ENCODE measurements at places on chromosomes 6 and 20. TPM values are rescaled to one million over a fixed set of nuclear protein-coding genes. Genes with fewer than 3 reads are reported as not detected.

DNA sequence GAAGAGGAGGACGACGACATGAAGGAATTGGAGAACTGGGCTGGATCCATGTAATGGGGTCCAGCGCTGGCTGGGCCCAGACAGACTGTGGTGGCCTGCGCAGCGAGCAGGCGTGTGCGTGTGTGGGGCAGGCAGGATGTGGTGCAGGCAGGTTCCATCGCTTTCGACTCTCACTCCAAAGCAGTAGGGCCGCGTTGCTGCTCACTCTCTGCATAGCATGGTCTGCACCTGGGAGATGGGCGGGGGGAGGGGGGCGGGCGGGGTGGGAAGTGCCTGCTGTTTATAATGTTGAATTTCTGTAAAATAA is 42.3 kb downstream of the CHMP4B start:
- DNase-seq: no peak

GRCh38 chr6:39669973-39670342 is 55.2 kb downstream of the KIF6 start:
- no peak for DNase-seq

DNA sequence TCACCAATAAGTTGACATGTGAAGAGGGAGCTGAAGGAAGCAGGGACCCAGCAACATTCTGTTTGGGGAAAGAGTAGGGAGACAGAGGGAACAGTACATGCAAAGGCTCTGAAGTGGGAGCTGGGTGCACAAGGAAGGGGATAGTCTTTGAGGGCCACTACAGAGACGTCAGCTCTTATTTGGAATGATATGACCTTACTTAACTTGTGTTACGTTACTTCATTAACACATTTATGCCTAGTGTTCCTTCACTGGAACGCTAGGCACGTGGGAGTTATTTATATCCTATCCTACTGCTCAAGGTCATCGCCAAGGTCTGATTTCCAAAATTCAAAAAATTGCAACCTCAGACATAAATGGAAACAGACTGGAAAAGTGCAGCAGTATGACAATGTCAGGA is 20.2 kb downstream of the NAPB start:
- DNase-seq: no peak

GRCh38 chr6:118663993-118664985 is 12.9 kb upstream of the CEP85L start:
- DNase-seq: no peak

- no peak for DNase-seq
Measured at GRCh38 chr6:157520596-157521361, 139.8 kb downstream of the ZDHHC14 start.

Gene CALHM6
- 2.1 TPM for total RNA-seq

Gene DUSP22
- 30.7 TPM for total RNA-seq

DNA sequence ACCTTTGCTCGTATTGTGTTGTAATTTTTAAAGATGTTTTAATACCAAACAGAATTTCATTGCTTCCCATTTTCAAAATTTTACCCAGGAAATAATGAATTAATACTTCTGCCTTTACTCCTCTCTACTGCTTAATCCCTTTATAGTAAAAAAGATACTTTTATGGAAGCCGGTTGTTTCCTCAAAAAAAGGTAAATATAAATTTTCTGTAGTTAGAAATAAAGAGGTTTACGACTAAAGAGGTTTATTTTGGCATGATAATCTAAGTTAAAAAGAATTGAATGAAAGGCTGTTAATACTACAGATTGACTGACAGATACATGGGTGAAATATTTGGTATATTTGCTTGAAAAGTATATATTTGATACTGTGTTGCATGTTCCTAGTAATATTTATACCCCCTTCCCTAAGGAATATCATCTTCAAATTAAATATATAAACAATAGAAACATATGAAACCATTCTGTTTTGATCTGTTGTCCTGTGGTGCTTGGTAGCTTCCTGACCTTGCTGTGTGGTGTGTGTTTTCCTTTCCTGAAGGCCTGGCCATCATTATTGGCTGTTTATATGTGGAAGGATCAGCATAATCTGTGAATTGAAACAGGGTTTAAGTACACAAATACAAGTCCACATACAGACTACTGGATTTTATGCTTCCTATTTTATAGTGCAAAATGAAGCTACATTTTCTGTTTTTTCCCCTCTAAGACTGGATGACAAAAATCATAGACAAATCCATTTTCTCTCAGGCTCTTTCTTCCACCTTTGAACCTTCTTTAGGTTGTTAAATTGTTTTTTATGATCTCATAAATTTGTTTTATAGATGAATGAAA is 2.3 kb downstream of the LIN28B start:
- DNase-seq: no peak

- no peak for DNase-seq
Measured at GRCh38 chr6:151385177-151385576, 6.2 kb downstream of the ZBTB2 start.

Gene LCA5
- total RNA-seq: 2.3 TPM

Gene HEY2
- 30.4 TPM for total RNA-seq

- DNase-seq: no peak
Measured at GRCh38 chr20:855466-856360, 22.2 kb downstream of the FAM110A start.

Gene LHFPL5
- total RNA-seq: not detected

GRCh38 chr6:168826726-168827585 is 386.0 kb downstream of the SMOC2 start:
- no peak for DNase-seq

DNA sequence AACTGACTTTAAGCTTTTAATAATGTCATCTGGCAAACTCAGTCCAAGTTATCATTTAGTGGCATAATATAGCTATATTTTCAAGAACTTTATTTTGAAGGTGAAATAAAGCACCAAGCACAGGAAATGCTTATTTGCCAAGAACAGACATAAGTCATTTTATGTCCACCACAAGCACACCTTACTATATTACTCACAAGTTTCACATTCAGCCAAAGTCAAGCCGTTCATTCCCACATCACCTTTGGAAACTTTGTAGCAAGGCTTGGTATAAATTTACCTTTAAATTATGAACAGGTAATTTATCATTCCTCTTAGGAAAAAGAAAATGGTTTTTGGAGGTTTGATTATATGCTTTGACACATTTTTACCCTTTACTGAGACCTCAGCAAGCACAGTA is 236.8 kb upstream of the FKBP1C start:
- DNase-seq: no peak

GRCh38 chr6:109124219-109124618 is 28.9 kb downstream of the CEP57L1 start:
- no peak for DNase-seq
